H1 (cell line): ENCODE measurements at places on chromosomes 3 and 15.

DNA sequence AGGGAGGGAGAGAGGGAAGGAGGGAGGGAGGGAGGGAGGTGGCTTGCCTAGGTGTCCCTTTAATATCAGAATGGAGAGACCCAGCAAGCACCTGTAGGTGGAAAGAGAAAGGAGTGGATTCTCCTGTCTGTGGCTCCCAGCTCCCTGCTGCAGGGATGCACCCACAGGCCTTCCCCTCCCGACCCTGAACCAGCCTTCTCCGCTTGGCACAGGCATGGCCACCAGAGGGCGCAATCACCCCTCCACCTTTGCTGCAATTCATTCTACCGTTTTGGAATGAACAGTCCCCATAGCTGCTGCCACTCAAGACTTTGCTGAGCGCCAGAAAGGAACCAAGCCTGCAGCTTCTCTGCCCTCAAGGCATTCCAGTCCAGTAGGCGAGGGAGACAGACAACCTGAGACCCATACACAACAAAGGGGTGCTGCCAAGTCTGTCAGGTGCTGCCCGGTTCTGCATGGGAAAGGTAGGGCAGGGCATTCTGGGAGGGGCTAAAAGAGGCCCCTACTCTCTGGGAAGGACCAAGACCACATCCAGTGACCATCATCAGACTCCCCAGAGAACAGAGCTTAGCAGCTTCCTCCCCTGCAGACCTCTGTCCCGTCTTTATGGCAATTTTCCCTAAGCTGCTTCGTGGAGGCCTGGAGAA lies 4.9 kb downstream of the TLR9 start:
- no peak for DNase-seq

GRCh38 chr3:194312743-194313281 lies 38.3 kb downstream of the CPN2 start:
- no peak for DNase-seq

DNA sequence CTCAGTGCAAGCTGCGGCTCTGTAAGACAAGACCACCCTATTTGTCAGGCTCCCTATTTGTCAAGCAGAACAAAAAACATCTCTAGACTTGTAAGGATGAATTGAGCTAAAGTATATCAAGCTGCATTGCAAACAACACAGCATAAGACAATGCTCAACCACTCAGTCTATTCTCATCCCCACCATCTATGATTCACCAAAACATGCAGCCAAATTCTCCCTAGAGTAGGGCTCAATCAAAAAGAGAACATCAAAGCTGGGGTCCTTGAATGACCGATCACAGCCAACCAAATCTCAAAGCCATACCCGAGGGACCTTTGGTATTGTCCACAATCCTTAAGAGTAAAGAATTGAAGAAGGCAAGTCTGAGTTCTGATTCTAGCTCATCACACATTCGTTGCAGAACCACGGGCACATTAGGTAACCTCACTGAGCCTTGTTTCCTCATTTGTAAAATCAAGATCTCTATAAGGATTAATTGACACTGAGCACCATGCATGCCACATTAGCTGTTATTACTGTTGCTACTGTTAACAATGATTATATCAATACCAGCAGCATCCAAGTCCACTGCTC lies 31.2 kb downstream of the RFTN1 start:
- no peak for DNase-seq

GRCh38 chr3:33124638-33125037 lies 10.8 kb downstream of the CRTAP start:
- no peak for DNase-seq

DNA sequence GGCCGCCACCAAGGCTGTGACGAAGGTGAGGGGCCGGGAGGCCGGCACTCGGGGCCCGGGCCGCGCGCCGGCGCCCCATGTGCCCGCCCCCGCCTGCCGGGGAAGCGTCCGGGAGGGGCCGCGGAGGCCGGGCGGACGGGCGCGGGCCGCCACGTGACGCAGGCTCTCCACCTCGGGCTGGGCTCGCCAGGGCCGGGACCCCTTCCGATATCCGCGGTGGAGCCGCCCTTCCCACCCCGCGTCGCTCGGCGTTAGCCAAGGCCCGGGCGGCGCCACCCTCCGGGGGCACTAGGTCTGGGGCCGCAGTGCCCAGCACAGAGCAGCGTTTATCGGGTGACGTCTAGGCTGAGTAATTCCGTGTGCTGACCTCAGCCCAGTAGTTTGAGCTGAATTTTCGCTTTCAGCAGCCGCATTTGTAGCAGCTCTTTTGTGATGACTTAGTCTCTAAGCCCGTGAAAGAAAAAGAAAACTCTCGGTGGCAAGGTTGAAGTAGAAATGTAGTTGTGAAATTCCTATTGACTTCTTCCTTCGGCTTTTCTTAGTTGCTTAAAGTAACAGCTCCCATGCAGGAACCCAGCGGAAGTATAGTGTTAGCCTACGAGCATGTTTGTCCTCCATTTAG lies 885 bp downstream of the CDV3 start:
- DNase-seq, result peak; percentile 72

DNA sequence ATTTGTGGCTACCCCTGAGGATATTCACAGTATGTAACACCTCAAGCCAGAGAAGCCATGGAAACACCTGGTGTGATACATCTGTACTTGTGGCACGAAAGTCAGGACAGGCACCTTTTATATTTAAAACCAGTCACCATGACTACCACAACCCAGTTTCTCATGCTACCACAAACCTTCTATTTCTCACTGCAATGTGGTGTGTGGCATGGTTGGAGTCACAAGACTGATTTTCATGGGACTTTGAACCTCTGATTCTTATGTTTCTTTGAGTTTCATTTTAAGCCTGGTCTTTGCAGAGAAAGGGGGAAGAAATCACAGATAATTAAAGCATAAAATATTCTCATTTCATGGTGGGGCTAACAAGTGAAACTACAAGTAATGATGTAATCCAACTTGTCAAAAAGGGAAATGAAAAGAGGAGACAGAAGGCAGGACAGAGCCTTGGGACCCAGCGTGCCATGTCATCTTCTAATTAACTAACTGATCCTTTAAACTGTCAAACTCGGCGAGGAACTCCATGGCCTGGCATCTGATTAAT lies 175.9 kb downstream of the PDZRN3 start:
- DNase-seq, result no peak

DNA sequence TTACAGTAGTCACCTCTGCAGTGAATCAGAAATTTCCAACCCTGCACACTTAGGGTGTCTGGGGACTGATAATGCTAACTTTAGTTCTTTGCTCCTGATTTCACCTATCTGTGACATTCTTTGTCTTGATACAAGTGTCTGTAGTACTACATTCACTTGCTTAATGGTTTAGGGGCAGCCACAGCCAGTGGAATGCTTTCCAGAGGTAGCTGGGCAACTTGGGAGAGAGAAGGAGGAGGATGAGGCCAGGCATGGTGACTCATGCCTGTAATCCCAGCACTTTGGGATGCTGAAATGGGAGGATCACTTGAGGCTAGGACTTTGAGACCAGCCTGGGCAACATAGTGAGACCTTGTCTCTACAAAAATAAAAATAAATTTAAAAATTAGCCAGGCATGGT lies 8.5 kb downstream of the BAHD1 start:
- no peak for DNase-seq

DNA sequence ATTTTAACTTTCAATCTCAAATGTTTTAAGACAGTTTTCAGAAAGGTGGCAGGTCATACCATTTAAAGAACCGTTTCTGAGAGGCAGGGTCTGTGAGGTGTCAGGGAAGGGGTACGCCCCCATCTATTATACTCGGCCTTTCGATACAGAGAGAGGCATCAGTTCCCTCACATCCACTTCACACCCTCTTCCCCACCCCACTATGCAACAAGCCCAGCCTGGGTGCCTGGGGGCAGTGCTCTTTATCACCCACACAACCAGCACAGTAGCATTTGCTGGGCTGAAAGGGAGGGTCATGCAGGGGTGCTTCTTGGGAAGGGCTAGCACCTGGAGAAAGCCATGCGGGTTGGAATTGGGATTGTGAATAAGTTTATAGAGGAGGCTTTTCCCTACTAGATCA lies 56.0 kb upstream of the KCNMB2 start:
- no peak for DNase-seq
